ENCODE measurements at places on chromosomes 7 and 10. TPM values are rescaled to one million over a fixed set of nuclear protein-coding genes. Genes with fewer than 3 reads are reported as not detected.
A peak's percentile ranks its signal among the peaks of the same experiment; 100 is the strongest.

Gene PTCD1
- 6.3 TPM for polyA plus RNA-seq

GRCh38 chr10:77631241-77631640 is 6.4 kb downstream of the KCNMA1 start:
- DNase-seq, result no peak

DNA sequence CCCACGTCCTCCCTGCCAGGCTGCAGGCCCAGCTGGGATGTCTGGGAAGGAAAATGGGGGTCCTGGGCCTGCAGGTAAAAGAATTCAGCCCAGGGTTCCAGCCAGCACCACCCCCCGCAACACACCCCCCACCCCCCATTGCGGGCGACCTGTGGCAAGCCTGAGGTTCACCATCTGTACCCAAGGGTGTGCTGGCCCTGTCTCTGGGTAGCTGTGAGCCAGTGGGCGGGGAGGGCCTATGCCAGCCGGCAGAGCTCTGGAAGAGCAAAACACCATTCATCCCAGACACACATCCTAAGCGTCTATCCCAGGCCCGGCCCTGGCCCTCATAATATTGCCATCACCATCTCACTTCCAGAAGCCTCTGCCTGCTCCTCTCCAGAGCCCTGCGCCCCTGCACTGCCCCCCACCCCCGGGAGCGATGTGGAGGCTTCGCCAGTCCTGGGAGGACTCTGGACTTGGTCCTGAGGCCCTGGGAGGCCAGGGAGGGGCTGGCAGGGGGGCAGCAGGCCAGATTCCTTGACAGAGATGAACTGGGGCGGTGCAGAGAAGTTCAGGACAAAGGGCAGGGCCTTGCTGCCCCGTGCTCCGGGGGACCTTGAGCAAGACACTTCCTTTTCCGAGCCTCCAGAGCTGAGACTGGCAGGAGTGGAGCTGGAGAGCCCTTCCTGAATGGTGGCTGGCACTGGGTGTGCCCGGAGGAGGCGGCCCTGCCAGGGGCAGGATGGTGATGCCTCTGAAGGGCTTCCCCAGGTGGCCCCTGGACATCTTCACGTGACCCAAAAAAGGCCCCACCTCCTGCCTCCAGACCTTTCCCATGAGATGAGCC is 8.7 kb upstream of the TTYH3 start:
- no peak for DNase-seq

Gene COL13A1
- polyA plus RNA-seq, result 0.55 TPM

DNA sequence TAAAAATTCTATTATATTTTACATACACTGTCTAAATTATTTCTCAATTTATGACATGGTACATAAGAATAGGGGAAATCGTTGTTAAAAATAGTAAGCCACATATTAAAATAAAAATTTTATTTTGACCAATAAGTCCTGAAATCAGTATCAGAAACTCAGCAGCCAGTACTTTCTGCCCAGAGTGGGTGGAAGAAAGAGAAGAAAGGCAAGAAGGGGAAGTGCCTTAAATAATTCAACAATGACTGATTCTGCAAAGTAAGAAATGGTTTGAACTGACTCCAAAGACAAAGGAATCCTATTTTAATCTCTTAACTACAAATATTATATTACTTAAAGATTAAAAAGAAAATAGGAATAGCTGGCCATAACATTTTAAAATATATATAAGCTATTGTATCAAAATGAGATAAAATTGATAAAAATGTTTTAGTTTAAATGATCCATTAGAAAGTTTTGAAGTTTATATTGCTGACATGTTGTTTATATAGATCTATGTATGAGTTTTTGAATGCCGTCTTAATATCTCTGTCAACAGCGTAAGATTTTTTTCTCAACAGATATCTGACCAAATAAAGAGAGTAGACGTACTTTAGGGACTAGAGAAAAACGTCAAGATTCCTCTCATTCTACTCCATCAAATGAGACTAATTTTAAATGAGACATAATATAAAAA is 30.2 kb upstream of the NRCAM start:
- DNase-seq, result no peak

DNA sequence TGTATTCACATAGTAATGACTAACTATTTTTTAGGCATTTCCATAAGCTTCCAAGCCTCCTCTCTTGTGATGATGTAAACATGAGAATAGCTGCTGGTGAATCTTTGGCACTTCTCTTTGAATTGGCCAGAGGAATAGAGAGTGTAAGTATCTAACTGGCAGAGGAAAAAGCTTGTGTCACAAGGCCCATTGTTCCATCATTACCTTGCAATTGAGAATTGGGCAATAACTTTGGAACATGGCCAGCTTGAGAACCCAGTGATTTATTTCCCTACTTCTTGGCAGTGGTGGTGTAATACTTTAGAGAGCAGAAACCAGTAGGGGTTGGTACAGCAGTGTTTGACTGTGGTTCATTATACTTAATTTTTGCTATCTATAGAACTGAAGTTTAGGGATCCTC is 12.0 kb downstream of the IFRD1 start:
- DNase-seq, result peak; percentile 63

Data from A549 (cell line).